Stimulated activated CD8-positive, alpha-beta memory T cell treated with anti-CD3 and anti-CD28 coated beads, Interleukin-2, amount 100 ng/mL, for 1 hour (primary cell): ENCODE measurements at places on chromosomes 16 and 17.
A peak's percentile ranks its signal among the peaks of the same experiment; 100 is the strongest.

- DNase-seq: no peak
Measured at GRCh38 chr17:41519501-41520224, 973 bp upstream of the KRT15 start.

GRCh38 chr17:52120465-52120864, 38.0 kb downstream of the CA10 start:
- no peak for DNase-seq

DNA sequence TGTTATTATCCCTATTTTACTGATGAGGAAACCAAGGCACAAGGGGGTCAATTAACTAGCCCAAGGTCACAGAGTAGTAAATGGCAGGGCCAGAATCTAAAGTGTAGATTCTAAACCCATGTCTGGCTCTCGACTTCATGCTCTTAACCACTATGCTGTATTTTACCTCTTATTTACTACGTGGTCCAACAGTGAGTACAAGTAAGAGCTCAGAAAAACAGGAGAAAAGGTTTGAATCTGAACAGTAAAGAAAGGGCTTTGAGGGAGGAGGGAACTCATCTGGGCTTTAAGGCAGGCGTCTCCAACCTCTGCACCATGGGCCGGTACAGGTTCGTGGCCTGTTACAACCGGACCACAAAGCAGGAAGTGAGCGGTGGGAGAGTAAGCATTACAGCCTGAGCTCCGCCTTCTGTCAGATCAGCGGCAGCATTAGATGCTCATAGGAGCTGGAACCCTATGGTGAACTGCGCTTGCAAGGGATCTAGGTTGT, 62.9 kb downstream of the SMURF2 start:
- DNase-seq: peak; percentile 14

DNA sequence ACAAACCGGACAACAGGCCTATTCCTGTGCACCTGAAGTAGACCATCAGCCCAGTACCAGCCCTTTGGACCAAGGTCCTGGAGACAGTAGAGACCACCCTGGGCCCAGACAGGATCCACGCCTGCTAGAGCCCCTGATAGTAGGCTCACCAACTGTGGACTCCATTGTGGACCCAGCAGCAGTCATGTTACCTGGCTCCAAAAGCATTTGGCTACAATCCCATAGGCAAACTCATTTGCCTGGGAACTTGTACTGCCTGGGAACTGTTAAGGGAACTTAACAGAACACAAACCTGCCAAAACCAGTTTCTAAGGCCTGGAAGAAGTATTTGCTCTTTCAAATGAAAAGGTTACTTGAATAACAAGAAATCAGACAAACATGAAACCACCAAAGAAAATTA, 10.0 kb upstream of the ACSM1 start:
- no peak for DNase-seq

DNA sequence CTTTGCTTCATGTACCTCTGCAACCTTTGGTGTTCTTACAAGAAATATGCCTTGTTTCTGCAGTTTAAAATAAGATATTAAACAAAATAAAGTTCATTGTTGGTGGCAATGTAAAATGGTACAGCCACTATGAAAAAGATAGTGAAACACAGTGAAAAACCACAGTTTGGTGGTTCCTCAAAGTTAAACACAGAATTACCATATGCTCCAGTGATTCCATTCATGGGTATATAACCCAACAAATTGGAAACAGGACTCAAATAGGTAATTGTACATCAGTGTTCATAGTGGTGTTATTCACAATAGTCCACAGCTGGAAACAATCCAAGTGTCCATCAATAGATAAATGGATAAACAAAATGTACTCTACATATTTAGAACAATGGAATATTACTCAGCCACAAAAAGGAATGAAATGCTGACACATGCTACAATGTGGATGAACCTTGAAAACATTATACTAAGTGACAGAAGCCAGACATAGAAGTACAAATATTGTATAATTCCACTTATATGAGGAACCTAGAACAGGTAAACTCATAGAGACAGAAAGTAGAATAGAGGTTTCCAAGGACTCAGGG, 49.2 kb downstream of the CUEDC1 start:
- no peak for DNase-seq

GRCh38 chr16:1612320-1613111, at the start of gene CRAMP1:
TSS of gene CRAMP1 (plus strand) at chr16:1612360. CDS start at chr16:1614640, 2,280 bp downstream.
- DNase-seq: no peak

GRCh38 chr16:48576927-48577326, 33.1 kb downstream of the N4BP1 start:
- no peak for DNase-seq

DNA sequence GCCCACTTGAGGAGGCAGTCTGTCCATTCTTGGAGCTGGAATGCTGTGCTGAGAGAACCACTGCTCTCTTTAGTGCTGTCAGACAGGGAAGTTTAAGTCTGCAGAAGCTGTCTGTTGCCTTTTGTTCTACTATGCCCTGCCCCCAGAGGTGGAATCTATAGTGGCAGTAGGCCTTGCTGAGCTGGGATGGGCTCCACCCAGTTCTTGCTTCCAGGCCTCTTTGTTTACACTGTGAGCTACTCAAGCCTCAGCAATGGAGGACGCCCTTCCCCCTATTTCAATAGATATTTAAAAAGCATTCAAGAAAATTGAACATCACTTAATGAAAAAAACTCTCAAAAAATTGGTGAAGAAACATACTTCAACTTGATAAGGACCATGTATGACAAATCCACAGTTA, 313.5 kb downstream of the PHKB start:
- no peak for DNase-seq

DNA sequence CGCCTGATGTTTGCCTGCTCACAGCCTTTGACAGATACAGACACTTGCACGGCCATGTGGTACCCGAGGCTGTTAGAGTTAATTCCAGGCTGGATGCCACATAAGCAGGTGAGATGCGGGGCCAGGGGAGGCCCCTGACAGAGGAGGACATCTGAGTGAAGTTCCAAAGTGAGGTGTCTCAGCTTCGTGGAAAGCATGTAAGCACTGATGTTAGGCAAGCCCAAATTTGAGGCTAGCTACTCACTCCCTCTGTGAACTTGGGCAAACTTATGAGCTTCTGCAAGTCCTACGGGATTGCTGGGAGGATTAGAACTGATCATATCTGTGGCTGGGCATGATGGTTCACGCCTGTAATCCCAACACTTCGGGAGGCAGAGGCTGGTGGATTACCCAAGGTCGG, 39.3 kb upstream of the MARCHF10 start:
- DNase-seq: no peak

GRCh38 chr17:73921306-73921705, 277.1 kb upstream of the SDK2 start:
- no peak for DNase-seq

DNA sequence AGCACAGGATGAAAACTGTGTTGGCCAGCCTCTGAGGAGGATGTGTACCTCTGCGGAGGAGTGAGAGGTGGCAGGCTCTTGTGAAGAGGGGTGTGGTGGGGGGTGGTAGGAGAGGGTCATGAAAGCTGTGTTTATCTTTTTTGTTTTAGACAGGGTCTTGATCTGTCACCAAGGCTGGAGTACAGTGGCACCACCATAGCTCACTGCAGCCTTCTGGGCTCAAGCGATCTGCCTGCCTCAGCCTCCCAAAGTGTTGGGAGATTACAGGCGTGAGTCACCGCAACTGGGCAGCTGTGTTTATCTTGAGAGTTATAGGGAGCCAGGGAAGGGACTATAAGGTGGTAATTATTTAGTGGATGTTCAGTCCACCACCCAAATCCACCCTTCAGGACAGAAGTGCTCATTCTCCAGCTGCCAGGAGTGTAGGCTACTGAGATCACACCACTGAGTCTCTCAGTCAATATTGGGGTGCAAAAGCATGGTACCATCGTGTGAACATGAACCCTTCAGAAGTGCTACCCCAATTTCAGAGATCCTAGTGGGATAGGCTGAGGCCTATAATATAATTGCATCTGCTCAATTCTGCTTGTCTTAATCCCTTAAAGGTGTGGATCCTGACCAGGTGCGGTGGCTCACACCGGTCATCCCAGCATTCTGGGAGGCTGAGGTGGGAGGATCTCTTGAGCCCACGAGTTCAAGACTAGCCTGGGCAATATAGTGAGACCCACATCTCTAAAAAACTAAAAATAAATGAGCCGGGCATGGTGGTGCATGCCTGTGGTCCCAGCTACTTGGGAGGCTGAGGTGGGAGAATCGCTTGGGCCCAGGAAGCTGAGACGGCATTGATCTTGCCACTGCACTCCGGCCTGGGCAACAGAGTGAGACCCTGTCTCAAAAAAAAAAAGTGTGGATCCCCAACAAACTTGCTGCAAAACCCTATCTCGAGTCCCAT, 788 bp upstream of the EXOC3L1 start:
- no peak for DNase-seq

- no peak for DNase-seq
Measured at GRCh38 chr17:19019041-19019941, 14.7 kb upstream of the FAM83G start.

- DNase-seq: no peak
Measured at GRCh38 chr17:13153036-13153435, 135.2 kb upstream of the ELAC2 start.

DNA sequence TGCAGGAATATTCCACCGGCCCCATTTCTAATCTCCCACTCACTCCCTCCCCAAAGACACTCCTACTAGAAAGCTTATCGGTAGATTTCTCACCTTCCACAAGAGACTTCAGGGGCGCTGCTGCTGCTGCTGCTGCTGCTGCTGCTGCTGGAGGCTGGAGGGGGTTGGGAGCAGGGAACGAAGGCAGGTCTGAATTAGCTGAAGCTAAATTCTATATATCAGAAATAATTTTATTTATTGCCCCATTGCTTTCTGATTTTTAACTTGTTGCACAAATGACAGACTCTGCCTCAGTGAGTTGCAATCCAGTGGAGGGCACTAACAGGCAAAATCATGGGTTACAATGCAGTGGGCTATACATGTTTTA, 25.8 kb upstream of the HLF start:
- no peak for DNase-seq

- no peak for DNase-seq
Measured at GRCh38 chr17:67548693-67549092, 169.0 kb upstream of the NOL11 start.

DNA sequence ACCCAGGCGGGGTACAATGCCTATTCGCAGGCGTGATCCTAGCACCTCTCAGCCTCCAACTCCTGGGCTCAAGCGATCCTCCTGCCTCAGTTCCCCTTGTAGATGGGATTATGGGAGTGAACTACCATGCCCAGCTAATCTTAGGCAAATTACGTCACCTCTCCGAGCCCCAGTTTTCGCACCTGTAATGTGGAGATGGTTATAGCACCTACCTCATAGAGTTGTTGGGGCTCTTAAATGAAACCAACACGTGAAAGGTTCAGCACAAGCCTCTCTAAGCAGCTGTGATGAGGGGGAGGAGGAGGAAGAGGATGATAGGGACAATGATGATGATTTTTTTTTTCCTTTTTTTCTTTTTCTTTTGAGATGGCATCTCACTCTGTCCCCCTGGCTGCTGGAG, 59.9 kb downstream of the ABR start:
- DNase-seq: no peak
